ENCODE measurements at places on chromosomes 13 and 19. TPM values are rescaled to one million over a fixed set of nuclear protein-coding genes. Genes with fewer than 3 reads are reported as not detected.
A peak's percentile ranks its signal among the peaks of the same experiment; 100 is the strongest.

DNA sequence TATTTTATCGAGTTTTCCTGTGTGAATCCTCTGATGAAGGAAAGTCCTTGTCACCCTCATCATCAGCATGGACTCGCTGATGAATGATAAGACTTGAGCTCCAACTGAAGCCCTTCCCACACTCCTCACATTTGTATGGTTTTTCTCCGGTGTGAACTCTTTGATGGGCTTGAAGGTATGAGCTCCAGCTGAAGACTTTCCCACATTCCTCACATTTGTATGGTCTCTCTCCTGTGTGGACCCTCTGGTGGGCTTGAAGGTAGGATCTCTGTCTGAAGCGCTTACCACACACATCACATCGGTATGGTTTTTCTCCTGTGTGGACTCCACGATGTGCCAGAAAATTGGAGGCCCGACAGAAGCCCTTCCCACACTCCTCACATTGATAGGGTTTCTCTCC is 21.7 kb downstream of the ZNF45 start:
- no peak for DNase-seq

DNA sequence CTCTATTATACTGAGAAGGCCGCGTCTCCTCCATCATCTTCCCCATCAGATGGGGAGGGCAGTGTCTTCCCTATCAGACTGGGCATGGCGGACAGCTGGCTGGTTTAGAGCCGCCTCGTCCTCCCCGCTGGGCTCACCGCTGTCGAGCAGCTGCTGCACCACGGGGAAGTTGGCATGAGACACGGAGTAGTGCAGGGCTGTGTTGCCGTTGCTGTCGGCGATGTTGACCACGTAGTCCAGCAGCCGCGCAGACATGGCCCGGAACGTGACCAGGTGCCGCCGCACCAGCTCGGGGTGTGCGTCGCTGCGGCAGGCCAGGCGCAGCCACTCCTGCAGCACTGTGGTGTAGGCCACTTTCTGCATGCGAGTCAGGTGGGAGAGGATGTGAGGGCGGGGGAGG is 18.8 kb upstream of the SPC24 start:
- no peak for DNase-seq

DNA sequence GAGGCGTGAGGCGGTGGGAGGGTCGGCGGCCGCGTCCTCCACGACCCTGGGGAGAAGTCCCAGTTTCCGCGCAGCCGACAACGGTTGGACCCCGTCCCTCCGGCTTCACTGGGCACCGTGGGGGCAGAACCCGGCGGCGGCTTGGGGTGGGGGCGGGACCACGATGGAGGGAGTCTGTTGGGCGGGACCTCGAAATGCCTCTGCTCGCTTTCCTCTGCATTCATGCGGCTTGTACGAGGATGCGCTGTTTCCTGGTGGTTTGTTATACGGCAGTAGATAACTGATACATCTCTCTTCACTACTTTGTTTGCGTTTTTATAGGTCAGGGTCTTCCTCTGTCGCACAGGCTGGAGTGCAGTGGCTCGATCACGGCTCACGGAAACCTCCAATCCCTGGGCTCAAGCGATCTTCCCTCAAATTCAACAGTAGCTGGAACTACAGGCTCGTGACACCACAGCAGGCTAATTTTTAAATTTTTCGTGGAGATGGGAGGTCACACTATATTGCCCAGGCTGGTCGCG is 24.6 kb upstream of the ZNF846 start:
- peak; percentile 32 for DNase-seq

The HRC gene
- not detected for total RNA-seq

DNA sequence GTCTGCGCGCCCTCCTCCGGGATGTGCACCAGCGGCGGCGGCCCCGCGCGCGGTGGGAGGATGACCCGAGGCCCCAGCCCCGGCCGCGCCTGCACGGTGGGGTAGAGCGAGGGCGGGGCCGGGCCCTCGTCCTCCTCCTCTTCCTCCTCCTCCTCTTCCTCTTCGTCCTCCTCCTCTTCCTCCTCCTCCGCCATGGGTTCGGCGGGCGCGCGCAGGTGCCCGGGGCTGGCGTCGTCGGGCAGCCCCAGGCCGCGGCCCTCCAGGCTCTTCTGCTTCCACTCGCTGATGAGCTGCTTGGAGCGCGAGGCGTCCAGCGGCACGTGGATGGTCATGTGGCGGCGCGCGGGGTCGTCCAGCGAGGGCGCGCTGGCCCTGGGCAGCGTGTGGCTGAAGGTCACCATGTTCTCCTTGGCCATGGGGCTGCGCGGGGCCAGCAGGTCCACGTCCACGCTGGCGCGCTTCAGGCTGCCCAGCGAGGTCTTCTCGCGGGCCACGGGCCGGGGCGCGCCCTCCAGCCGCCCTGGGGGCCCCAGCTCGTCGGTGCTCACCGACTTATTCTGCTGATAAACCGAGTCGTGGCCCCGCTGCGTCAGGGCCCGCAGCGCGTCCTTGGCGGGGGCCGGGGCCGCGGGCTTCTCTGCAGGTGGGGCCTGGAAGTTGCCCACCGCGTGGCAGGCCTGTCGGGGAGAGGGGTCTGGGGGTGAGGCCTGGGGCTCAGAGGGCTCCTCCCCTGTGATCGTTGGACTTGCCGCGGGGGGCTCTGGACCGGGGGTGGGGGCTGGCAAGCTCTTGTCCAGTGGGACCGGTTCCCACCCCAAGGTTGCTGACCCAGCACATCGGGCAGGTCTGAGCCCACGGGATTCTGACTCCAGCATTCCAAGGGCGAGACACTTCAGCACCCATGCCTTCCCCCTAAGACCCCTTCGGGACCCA is 8.3 kb downstream of the PLPPR3 start:
- no peak for DNase-seq

GRCh38 chr13:27182844-27183497 is 11.4 kb upstream of the USP12 start:
- peak; percentile 77 for DNase-seq

DNA sequence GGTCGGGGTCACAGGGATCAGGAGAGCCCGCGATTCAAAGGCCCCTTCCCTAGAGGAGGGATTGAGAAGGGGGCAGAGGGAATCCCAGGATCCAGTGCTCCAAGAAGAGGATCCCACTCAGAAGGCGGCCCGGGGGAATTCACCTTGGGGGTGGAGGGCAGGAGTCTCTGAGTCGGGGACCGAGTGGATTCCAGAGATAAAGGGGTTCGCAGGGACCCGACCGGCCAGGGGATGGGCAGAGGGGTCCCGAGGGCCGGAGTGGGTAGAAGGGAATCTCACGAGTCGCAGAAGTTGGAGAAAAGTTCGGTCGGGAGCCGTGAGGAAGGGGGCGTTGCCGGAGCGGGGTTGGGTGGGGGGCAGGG is 261 bp downstream of the PRKD2 start:
- no peak for DNase-seq

The CNN1 gene
- total RNA-seq, result 148 TPM

DNA sequence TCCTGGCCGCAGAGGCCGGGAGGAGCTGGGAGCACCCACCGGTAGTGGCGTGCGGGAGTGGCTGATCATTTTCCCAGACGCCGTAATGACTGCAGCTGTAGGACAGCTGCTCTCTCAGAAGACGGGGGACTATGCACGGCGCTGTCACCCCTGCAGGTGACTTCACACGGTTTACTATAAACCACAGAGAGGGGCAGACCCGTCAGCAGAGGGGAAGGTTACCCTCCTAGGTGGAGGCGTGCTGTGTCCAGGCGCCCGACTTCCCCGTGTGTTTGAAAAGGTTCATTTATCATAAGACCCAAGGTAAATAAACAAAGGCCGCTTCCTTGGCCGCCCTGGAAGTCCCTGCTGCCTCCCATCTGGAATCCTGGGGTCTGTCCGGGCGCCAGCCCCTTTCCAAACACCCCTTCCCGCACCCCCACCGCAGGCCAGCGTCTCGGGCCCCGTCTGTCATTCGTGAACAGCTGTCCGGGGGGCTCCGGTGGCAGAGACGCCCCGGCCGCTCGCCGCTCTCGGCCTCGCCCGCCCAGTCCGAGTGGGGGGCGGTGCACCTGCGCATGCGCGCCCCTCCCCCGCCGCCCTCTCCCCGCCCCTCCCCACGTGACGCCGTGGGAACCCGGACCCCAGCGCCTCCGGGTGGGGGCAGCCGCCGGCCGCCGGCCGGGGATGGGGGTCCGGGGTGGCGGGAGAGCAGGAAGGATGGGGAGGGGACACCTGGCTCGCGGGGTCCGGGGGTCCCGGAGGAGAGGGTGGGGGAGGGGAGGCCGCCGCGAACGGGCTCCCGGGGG is 915 bp downstream of the SHC2 start:
- DNase-seq, result peak; percentile 62

The FXYD1 gene
- 0.32 TPM for total RNA-seq

The DDA1 gene
- 14.8 TPM for total RNA-seq

GRCh38 chr13:20264271-20265018 is 32.3 kb upstream of the GJB6 start:
- no peak for DNase-seq

The KLK12 gene
- total RNA-seq, result not detected

DNA sequence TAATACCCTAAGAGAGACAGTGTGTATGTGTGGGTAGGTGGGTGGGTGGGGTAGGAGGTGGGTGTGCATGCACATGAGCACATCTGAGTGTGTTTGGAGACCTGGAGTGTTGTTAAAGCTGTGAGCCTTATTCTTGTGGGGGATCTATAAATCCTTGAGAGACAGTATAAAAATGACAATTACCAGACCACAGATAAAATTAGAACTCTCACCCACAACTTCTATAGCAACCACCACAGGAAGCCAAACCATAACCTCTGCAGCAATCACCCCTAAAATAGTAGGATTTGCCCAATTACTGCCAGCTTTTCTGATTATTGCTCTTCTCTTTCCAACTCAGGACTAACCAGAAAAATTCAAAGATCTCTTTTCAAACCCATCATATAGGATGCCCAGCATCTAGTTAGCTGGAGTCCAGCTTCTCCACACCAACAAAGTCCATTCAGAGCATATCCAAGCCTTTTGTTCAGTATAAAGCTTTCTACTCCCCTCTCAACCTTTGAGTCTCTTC is 93.4 kb upstream of the SLITRK1 start:
- no peak for DNase-seq

The ZNF534 gene
- not detected for total RNA-seq

The ZNF614 gene
- 12.1 TPM for total RNA-seq

DNA sequence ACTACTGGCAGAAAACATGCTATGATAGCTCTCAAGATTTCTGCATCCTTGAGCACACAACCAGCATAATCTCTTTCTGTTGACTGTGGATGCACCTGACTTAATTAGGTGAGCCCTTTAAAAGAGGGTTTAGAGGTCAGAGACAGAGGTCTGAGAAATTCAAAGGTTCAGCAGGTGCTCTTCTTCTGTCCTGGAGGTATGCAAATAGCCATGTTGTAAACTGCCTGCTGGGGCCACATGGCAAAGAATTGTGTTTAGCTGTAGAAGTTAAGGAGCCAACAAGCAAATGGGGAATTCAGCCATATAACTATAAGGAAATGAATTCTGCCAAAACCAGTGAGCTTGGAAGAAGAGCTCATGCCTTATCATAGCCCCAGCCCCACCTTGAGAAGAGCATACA is 11.6 kb upstream of the DCLK1 start:
- DNase-seq, result no peak

- DNase-seq, result no peak
These were observed 34.2 kb downstream of the GJA3 start for GRCh38 chr13:20126541-20127261.

GRCh38 chr13:49810567-49811526 is 18.4 kb upstream of the KPNA3 start:
- peak; percentile 75 for DNase-seq

DNA sequence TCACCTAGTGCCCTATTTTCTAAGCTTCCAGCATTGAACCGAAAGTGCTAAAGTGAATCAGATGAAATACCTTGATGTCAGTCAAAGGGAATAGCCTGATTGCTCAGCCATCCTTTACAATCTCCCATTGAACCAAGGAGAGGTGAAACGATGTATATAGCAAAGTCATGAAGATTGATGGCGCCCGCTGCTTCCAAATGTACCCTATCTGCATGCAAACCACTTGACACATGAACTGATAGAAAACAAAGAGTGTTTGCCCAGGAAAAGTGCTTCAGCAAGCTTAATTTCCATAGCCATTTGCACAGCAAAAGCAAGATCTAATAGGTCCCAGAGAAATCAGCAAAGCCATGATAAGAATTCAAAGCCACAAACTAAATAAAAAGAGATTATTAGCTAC is 624.9 kb upstream of the PCDH9 start:
- no peak for DNase-seq

GRCh38 chr19:42468273-42468796 is 25.6 kb upstream of the CXCL17 start:
- DNase-seq, result peak; percentile 57

DNA sequence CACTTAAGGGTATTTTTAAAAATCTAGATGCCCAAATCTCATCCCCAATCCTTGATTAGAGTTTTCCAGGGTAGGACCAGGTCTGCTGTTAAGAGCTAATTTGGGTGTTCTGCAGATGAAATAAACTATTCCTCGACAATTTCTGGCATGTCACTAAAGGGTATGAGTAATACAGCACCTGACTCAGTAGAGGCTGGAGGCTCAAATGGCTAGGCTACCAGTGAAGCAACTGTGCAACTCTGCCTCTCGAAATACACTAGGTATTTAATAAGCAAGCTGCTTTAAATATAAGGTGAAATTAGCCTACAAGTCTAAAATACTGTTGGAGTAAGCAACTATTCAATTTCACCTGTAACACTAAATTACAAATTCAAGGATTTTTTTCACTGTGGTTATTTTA is 1.5 kb downstream of the RNF6 start:
- peak; percentile 50 for DNase-seq

- peak; percentile 57 for DNase-seq
These were observed 25.7 kb downstream of the CHAMP1 start for GRCh38 chr13:114339857-114340534.

DNA sequence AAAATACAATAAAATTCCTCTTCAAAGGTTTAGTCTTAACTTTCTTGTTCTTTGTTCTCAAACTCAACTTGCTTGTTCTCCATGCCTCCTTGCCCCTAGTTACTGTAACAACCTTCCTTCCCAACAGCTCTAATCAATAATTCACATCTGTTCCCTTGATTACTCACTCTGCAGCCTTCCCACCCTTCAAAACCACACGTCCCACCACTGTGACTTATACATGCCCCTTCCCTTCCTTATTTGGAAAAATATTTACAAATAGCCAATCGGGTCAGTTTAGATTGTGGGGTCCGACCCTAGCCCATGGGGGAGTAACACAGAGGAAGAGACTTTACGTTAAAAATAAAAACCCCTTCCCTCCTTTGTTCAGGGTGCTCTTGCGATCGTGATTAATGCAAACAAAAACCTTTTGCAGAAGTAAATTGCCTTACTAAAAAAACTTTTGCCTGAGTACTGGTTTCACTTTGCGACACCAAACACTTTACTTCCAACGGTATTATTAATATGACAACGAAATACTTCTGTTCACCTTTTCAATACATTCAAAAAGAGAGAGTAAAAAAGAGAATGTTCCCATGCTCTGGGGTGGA is 512 bp upstream of the ZNF93 start:
- DNase-seq, result peak; percentile 75

The PRTN3 gene
- not detected for total RNA-seq

- DNase-seq, result peak; percentile 61
These were observed 5.5 kb downstream of the ZBTB7A start for GRCh38 chr19:4061178-4061682.

Data from fibroblast of villous mesenchyme (primary cell).